ENCODE measurements at places on chromosomes 13 and 19.

DNA sequence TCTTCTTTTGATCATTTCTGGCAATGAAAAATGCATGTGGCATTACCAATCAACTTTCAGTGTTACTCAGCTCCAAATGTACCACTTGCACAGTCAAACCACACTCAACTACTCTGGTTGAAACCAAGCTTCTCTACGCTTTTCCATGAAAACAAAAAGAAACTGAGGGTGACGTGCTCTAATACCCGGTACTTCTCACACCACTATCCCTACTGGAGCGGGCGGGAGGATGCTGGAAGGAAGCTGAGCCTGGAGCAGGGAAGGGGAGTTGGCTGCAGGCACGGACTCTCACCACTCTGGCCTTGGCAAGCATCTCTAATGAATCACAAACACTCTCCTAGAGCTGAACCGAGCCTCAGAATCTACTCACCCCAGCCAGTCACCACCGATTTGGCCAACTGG is 48.2 kb downstream of the STK24 start:
- DNase-seq: no peak

DNA sequence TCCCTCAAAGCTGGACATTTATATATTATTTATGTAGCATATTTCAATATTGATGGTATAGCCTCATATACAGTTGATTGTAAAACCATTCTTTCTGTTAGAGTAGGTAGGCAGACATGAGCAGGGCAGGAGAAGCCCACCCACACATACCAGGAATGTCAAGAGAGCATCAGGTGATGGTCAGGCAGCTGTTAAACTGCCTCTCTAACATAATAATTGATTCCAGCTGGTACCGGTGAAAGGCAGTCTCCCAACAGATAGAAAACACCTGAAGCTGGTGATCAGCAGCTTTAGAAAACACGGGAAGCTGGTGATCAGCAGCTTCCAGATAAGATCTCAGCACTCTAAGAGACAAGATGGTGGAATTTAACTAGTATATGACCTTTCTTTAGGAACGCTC is 132.9 kb downstream of the SLITRK6 start:
- no peak for DNase-seq

DNA sequence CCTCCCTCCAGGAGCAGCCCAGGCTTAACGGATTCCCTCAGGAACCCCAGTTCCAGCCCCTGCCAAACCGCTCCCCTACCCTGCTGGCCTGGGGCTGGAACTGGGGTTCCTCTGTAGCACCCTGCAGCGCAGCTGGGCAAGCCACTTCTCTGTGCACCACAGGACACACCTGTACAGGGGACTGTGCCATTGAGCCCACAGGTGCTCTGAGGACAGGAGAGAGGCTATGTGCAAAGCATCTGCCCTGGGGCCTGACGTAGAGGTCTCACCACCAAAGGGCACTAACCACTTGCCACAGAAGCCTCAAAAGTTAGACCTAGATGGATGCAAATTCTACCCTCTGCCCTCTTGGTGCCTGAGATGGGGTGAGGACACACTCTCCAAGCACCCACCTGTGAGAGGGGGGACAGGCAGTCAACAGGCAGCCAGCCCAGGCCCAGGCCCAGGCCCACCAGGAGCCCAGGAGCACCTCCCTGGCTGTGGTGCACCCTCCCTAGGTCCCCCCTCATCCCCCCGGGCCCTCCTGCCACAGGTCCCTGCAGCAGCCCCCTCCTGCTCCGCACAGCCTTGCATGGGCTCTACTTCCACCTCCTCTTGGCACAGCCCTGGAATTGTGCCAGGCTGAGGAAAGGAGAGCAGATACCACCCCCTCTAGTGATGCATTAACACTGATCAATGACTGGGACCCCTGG is 27.6 kb upstream of the SLC35E1 start:
- DNase-seq: no peak

DNA sequence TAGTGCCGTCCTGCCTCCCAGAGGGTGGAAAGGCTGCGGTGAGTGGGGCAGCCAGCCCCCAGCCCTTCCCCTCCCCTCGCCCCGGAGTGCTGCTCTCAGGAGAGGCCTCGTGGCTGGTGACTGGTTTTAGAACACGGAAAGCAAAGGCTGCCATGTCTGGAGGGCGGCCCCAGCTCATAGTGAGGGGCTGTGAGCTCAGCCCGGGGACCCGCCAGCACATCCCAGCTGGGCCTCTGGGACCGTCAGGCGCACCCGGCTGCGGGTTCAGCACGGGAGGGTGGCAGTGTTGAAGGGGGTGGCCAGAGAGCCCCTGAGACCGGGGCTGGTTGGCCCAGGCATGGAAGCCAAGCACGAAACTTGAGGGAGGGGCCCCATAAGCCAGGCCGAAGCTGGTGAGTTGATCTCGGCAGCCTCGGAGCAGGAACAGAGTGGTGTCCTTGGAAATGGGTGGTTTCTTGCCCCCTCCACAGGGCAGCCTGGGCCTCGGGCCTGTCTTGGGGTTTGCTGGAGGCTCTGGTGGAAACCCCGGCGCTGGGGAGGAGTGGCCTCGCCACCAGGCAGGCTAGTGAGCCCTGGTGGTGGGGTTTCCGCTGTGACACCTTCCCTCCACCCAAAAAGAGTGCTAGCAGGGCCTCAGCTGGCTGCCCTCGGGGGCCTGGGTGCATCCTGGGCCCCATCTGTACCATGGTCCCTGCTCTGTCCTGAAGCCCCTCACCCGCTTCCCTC is 157.7 kb downstream of the KDM4B start:
- DNase-seq: no peak

DNA sequence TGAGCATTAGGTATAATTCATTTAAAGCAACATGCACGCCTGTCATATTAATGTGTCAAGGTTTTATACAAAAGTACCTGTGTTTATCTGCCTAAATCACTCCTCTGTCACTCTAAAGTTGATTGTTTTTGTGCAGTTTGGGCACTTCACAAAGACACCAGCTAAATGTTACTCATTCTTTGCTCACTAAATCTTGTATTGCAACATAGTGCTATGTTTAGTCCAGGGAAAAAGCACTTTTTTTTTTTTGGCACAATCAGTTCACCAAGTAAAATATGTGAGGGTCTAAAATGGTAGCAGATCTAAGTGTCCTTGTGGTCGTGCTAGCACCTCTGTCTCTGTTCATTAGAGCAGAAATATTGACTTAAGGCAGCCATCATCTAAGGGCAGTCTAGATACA is 2526.7 kb upstream of the PCDH20 start:
- no peak for DNase-seq

- no peak for DNase-seq
Measured at GRCh38 chr13:40170982-40171381, 495.5 kb downstream of the FOXO1 start.

GRCh38 chr13:79340490-79340889 is 65.6 kb downstream of the RBM26 start:
- DNase-seq: no peak

DNA sequence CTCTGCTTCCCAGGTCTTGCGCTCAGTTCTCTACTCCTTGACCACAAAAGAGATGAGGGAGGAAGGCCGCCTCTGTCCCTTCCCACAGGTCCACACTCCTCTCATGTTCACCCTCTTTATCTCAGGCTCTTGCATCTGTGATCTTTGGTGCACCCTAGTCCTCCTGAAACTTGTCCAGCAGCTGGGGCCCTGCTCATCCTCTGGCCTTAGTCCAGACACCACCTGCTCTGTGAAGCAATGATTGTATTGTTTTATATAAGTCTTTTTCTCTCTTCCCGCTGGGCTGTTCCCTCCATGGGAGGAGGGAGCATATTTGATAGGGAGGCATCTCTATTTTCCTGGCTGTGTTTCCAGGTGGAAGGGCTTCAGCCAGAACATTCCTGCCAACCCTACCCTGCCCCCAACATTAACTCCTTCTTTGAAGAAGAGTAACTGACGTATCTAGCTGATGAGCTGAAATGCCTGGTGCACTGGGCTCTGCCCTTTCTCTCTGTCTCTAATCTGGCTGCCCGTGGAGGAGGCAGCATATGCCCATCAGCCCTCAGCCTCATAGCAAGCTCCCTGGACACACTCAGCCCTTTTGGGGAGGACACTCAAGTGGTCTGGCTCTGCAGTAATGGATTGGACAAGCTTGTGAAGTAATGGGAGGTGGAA is 38.2 kb upstream of the SIAH3 start:
- no peak for DNase-seq

DNA sequence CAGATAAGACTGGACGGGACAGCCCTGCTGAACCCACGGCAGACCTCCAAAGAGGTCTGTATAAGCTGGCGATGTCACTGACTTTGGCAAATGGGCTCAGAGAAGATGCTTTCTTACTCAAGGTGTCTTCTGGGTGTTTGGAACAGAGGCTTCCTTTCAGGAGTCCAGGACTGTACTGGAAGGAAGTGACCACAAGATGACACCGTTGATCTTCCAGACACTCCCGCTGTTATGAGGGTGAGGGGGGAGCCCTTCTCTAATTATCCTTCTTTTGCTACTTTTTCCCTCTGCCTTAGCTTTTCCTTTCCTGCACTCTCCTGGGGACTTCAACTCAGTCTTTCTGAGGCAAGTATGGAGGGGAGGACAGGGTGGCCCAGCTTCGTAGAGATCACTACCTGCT is 65.2 kb upstream of the ZNF599 start:
- no peak for DNase-seq

- no peak for DNase-seq
Measured at GRCh38 chr19:35828692-35829301, 16.2 kb upstream of the PRODH2 start.

- no peak for DNase-seq
Measured at GRCh38 chr13:44575741-44576350, at the start of gene TSC22D1. TSC22D1 (minus strand) TSS chr13:44576330; CDS start chr13:44576074, 256 bp downstream.

GRCh38 chr19:8075158-8076074 is 22.9 kb downstream of the CCL25 start:
- no peak for DNase-seq

DNA sequence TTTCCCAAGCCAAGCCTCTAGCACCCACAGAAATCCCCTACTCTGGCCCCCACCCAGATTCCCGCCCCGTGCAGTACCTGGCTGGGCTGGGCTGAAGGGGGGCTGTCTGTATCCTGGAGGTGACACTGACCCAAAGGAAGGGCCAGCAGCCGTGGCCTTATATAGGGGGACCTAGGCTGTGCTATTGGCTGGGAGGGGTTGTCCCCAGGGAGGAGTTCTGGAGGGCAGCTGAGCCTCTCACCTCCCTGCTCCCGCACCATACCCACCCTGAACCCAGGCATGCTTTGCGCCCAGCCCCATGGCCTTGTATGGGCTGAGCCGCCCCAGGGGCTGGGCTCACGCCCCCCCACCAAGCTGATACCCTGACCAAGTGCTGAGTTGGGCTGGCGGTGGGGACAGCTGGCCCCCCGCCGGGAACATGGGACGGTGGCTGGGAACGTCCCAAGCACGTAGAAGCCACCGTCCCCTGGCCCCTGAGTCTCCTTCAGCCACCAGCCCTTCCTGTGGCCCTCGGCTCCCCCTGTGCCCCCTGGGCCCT is at the start of gene CKM:
TSS of gene CKM (minus strand) at position 132 of the 538 bp plus-strand sequence. CDS start 3,162 bp downstream, outside the sequence.
- DNase-seq: no peak

DNA sequence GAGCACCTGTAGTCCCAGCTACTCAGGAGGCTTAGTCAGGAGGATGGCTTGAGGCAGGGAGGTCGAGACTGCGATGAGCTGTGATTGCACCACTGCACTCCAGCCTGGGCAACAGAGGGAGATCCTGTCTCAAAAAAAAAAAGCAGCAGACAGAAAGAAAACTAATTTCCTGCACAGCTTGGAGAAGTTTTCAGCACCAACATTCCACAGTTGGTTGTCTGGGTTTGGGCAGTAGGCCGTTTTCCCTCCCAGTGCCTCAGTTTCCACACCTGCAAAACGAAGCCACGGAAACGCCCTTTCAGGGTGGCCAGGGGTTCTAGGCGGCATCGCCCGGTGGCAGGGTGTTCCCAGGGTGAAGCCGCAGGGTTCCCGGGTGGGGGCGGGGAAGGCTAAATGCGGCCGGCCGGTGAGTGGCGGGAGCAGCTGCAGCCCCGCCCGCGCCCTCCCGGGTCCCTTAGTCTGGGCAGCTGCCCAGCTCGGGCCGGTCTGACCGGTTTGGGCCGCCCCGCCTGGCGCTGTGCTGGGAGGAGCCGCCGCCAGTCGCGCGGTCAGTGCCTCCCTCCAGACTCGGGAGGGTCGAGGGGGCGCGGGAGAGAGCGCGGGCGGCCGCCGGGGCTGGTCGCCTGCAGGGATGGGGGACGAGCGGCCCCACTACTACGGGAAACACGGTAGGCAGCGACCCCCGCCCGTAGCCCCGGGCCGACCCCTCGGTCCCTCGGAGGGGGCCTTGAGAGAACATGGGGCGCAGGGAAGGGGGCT is at the start of gene SLC44A2:
TSS of gene SLC44A2 (plus strand) at position 551 of the 759 bp plus-strand sequence. CDS start at position 632, 81 bp downstream.
- no peak for DNase-seq

- no peak for DNase-seq
Measured at GRCh38 chr13:20128459-20128931, 32.4 kb downstream of the GJA3 start.

GRCh38 chr13:31011193-31011860 is 78.9 kb downstream of the TEX26 start:
- no peak for DNase-seq

DNA sequence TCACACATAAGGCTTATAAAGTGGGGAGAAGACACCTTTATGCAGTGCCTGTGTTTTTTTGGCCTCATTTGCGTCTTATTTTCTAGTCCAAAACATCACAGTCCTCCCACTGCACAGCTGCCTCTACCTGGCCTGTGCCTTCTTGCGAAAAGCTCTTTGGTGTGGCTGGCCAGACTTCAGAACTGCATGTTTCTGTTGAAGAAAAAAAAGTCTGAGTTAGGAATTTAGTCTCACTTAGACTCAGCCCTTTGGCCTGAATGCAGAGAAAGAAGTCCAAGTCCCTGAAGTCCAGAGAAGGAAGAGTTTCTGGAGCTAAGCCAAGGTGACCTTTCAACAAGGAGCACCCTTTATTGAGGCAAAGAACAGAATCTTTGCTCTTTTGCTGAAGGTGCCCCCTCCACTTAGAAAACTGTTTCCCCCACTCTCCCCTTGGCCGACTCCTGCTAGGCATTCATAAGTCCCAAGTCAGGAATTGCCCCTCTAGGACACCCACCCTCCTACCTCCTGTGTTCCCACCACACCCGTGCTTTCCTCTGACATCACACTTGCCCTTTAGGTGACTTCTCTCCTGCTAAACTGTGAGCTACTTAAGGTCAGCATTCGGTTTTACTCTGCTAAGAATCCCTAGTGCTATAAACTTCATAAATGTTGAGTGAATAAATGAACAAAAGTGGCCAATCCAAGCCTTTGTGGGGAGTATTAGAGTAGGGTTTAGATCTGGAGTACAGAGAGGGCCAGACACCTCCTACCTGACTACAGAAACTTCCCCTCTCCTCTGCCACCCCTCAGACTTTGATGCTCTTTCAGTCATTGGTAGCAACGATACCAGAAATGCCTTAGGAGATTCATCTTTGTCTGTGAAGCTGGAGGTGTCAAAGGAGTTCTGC is 226.8 kb downstream of the LACC1 start:
- no peak for DNase-seq

DNA sequence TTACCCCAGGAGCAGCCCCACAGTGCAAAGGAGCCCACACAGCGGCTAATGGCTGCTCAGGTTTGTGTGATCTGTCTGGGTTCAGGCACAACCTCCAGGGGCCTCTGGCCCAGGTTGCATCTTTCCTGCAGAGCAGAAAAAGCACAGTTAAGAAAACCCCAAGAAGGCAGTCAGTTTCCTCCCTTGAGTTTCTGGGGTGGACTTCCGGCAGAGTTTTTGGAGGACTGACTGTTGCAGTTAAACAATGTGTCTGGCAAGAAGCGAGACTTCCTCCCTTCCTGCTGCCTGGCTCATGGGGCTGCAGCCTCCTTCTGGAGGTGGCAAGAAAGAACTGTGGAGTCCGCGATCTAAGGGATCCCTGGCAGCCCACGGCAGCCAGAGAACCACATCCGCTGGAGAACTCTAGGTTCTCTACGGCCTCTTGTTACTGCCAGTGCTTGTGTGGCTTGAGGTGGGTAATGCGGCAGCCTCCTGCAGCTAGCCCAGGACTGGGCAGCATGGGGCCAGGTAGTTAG is 114.4 kb downstream of the ZDHHC20 start:
- no peak for DNase-seq
